ENCODE measurements at places on chromosomes 3 and 15. TPM values are rescaled to one million over a fixed set of nuclear protein-coding genes. Genes with fewer than 3 reads are reported as not detected.

GRCh38 chr3:85846940-85847339, 888.2 kb downstream of the CADM2 start:
- DNase-seq = no peak

GRCh38 chr3:70554170-70554569, 241.7 kb upstream of the MDFIC2 start:
- no peak for DNase-seq

DNA sequence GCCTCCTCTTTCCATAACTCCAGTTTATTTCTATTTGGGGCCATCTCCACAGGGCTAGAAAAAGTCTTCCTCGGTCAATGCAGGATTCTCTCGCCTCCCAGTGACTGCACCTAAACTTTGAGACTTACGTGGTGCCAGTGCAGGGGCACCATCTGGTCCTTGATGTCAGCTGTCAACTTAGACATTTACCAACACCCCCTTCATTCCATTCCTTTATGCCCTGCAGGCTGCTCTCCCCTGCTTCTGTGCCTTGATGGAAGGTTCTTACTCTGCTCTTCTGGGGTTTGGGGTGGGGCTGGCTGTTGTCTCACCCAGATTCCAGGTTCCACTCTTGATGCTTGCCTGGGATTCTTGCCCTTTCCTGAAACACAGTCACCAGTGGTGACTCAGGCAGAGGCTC, 101.8 kb downstream of the ST8SIA2 start:
- no peak for DNase-seq

GRCh38 chr3:124707656-124708062, 22.6 kb upstream of the UMPS start:
- no peak for DNase-seq

DNA sequence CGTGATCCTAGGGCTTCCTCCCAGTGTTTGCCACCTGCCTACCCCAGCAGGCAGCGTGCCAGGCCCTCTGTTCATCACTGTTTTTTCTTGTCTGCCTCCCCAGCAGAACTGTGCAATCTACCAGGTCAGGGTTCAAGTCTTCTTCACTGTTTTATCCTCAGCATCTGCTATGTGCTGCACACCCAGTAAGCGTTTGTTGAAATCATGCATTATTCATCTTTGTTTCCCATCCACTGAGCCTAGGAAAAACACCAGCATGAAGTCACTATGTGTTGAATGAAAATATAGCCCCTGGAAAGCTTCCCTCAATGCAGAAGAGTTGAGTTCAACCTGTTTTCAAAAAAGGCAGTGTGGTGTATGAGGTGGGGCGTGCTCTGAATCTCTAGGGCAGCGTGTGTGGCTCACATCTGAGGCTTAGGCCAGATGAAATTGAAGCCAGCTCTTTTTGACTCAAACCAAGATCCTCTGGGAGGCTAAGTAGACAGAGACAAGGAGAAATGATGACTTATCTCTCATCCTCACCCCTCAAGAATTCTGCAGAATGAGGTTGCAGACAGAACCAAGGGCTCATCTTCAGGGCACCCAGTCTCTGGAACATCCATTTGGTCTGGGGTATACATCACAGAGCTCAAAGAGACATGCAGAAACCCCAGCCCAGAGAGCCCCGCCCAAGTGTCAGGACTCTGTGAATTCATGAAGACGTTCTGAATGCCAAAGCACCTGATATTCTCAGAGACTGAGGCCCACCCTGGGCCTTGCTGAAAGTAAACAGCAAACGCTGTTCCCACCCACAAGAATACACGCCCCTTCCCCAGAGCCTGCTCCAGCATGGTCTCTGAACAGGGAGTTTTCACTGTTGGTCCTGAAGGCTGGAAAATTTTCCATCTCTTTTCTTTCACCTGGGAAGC, 5.7 kb upstream of the CAV3 start:
- DNase-seq = no peak

GRCh38 chr15:46416544-46416943, 781.7 kb downstream of the SQOR start:
- no peak for DNase-seq

GRCh38 chr3:45642731-45643152, 46.5 kb upstream of the SACM1L start:
- DNase-seq = no peak

- no peak for DNase-seq
Observed at GRCh38 chr15:64923546-64923945, 11.8 kb downstream of the ANKDD1A start.

DNA sequence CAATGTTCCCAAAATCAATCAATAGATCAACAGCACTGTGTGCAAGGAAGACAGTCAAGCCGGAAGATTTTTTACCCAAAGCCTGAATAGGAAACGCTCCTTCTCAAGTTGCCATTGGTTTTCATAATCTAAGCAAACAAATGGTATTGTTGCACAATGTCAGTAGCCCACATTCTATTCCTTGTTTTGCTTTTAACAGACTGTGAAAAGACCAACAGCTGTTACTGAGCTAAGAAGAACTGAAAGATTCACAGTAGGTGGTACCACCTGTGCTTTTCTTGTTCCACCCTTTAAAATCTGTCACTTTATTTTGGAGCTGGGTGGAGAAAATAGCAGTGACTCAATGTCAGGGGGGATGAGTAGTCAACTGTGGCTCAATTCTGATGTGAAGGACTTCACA, 357.5 kb upstream of the CADM2 start:
- no peak for DNase-seq

GRCh38 chr15:65927545-65927944, 58.3 kb downstream of the RAB11A start:
- DNase-seq = no peak

GRCh38 chr3:120841264-120841663, 66.7 kb upstream of the STXBP5L start:
- no peak for DNase-seq

The CYP1A2 gene
- not detected for total RNA-seq

The SCAMP5 gene
- total RNA-seq = 0.44 TPM

The RETNLB gene
- not detected for total RNA-seq
